ENCODE measurements at places on chromosomes 6 and 20.

DNA sequence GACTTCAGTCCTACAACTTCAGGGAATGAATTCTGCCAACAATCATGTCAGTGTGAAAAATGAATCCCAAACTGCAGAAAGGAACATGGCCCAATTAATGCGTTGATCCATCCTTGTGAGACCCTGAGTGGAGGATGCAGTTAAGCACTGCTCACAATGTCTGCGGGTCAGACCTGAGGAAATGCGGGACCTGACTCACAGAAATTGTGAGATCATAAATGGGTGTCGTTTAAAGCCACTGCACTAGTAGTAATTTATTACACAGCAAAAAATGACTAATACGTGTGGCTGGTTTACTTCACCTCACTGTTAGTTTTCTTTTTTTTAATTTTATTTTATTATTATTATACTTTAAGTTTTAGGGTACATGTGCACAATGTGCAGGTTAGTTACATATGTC is 505.0 kb downstream of the PRKN start:
- DNase-seq, result no peak

DNA sequence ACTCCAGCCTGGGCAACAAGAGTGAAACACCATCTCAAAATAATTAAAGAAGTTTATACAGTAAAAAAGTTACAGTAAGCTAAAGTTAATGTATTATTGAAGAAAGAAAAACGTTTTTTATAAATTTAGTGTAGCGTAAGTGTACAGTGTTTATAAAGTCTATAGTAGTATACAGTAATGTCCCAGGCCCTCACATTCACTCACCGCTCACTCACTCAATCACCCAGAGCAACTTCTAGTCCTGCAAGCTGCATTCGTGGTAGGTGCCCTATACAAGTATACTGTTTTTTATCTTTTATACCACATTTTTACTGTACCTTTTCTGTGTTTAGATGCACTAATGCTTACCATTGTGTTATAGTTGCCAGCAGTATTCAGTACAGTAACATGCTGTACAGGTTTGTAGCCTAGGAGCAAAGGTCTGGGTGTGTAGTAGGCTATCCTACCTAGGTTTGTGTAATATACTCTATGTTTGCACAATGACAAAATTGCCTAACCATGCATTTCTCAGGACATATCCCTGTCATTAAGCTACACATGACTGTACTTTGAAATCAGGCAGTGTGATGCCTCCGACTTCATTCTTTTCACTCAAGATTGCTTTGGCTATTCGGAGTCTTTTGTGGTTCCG is 16.7 kb downstream of the MGME1 start:
- no peak for DNase-seq

DNA sequence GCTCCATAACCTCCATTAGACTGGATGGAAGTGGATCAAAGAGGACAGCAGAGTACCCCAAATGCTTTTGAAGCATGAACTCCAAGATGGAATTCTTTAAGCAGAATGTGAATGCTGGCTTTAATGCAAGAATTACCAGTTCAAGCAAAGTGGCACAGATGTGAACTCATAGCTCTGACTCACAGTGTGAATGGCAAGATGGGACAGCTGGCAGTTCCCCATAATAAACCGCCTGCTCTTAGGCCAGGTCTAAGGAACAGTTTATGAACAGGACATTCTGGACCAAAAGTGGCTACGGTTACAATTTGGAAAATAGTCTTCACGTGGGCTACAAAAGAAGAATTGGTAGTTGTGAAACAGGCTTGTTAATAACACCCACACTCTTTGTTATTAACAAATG is 76.5 kb downstream of the SPTLC3 start:
- DNase-seq, result no peak

DNA sequence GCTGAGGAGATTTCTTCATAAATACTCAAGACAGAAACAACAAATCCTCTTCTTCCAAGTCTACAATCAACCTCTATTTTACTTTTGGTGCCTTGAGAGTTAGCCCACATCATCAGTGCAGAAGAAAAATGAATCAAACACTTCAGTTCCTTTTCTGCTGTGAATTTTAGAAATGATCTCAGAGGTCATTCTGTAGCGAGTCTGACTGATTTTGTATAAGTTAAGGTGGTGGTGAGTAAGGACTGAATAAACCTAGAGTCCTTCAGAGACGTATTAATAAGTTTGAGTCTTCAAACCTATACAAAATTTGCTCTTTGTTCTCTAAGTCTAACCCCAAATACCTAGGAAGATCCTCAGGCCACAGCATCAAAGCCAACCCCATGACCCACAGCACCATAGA is 33.1 kb upstream of the NT5E start:
- no peak for DNase-seq

DNA sequence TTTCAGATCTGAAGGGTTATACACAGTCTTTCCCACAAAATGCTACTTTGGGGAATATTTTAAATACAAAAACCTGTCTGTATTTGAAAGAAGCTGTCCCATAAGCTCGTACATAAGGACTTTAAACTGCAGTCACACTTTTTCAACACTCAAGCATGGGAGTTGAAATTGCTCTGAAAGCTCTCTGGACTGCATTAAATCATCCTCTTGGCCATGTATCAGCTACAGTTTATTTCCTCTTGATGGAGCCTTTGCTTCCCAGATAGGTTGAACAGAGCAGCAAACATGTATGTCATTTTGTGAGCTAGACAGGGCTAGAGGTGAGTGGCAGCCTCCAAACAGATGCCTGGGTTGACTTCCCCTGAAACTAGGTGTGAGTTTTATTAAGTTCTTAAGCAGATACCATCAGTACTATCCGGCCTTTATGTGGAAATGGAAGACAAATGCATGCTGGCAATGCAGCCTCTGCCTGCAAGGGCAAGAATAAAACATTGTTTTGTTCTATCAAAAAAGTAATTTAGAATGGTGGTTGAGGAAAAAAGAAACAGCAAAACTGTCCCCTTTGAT is 105.9 kb upstream of the ENPP5 start:
- DNase-seq, result no peak

GRCh38 chr20:32396646-32397160 is 38.6 kb downstream of the ASXL1 start:
- no peak for DNase-seq

DNA sequence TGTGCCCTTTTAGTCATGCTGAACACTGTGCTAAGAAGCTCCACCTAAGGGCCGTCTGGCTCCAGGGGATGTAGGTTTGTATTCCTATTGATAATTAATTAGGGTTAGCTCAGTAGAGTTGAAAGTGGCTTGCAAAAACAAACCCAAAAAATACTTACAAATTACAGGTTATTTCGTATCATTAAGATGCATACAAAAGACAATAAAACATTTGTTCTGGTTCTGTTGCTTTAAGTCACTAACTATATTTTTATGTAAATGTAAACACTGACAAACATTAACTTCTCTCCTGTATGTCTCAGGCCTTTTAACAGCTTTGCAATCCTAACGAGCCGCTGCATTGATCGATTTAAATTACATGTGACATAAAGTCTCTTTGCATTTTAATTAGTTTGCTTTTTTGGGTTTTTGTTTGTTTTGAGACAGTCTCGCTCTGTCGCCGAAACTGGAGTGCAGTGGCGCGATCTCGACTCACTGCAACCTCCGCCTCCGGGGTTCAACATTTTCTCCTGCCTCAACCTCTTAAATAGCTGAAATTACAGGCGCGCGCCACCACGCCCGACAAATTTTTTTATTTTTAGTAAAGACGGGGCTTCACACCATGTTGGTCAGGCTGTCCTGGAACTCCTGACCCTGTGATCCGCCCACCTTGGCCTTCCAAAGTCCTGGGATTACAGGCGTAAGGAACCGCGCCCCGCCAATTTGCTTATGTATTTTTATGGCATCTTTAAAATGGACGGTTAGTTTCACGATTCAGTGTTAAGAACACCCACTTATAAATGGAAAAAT is 110.9 kb downstream of the HFE start:
- no peak for DNase-seq

- no peak for DNase-seq
These were observed 9.8 kb downstream of the OR12D1 start for GRCh38 chr6:29424575-29424974.

GRCh38 chr20:19466206-19466928 is 253.9 kb downstream of the SLC24A3 start:
- no peak for DNase-seq

DNA sequence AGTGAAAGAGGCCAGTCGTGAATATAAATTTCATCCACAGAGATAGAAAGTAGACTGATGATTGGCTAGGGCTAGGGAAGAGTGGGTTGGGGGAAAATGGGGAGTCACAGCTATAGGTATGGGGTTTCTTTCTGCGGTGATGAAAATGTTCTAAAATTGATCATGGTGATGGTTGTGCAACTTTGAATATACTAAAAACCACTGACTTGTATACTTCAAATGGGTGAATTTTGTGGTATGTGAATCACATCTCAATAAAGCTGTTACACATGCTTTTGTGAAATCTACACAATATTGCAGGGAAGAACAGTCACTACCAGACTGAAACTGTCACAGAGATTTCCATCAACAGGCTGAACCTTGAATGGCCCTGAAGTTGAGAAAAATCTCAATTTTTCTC is 61.5 kb downstream of the LYRM4 start:
- no peak for DNase-seq

GRCh38 chr6:144710207-144710606 is 425.1 kb downstream of the UTRN start:
- DNase-seq, result peak; percentile 63

DNA sequence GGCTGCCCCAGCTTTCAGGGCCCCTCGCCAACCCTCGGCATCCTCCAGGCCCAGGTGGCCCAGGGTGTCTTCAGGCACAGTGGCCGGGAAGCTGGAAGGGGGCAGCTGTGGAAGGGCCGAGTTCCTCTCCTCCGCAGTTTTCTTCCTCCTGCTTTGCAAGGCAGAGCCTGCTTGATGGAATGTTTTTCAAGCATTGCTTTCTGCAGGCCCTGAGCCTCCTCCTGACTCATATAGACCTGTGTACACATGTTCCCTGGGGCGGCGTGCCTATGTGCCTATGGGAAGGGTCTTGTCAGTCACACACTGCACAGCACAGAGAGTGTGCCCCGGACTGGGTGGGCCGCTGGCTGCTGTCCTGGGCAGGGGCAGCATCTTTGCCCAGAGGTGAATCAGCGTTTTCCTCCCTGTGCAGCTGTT is 107.5 kb downstream of the ERMARD start:
- DNase-seq, result no peak

GRCh38 chr6:90463359-90463758 is 123.5 kb downstream of the MAP3K7 start:
- no peak for DNase-seq
